ENCODE measurements at places on chromosomes 13 and 19. TPM values are rescaled to one million over a fixed set of nuclear protein-coding genes. Genes with fewer than 3 reads are reported as not detected.

- no peak for DNase-seq
Observed at GRCh38 chr13:67285611-67286010, 55.5 kb upstream of the PCDH9 start.

DNA sequence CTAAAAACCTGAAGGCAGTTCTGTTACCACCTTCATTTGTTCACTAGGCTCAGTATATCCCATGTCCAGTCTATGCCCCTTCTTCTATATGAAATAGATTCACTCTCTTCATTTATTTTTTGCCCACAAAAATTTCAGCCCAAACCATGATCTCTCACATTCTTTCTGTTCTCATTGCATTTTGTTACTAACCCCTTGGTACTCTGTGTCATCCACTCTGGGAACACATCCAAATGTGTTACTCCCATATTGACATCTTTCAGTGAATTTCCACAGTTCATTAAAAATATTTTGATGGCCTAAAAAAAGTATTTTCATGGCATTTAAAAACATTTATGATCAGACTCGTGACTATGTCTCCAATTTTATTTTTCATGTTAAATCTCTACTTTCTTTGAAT lies 378.9 kb downstream of the SLITRK1 start:
- DNase-seq = no peak

The PLEKHG2 gene
- 3.8 TPM for total RNA-seq

The FCER2 gene
- total RNA-seq = 0.45 TPM

The IL27RA gene
- 1.4 TPM for total RNA-seq

DNA sequence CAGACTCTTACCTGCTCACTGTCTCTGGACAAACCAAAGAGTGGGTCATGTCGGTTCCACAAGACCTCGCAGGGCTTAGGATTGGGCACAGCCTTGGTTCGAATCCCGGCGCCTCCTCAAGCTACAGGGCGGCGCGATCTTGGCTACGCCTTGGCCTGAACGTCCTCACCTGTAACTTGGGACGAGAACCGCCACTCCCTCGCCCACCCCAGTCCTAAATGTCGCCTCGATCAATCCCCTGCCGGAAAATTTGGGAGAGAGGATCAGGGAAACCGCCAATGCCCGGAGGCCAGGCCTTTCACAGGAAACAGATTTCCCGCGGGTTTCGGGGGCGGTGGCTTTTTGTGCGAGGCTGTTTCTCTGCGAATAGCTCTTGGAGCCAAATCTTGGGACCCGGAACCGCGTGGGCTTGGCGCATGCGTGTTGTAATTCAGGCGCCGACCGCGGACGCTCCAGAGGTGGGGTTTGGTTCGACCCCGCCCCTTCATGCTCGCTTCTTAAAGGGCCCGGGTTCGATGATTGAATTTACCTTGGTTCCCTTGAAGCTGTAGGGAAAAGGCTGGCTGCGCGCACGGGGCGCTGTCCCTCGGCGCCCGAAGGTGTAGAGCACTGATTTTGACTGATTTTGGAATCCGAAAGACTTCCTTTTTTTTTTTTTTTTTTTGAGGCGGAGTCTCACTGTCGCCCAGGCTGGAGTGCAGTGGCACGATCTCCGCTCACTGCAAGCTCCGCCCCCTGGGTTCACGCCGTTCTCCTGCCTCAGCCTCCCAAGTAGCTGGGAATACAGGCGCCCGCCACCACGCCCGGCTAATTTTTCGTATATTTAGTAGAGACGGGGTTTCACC lies at the start of gene NR2C2AP:
TSS of gene NR2C2AP (minus strand) at position 403 of the 845 bp plus-strand sequence. CDS start at position 49, 354 bp downstream.
- DNase-seq = peak; percentile 95

DNA sequence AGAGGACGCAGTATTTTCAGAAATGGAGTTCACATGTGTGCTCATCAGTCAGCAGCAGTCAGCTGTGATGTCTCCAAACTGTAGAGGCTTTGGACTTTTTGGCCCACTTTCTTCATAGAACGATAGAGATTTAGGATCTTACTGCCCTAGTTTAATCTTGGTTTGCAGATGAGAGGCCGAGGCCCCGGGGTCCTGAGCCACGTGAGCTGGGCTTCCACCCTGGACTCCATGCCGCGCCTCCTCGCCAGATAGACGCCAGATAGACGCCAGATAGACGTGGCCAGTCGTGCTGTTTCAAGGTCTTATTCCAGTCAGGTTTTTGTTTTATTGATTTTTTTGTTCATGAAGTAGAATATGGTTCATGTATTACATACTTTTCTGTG lies 11.7 kb upstream of the MCF2L start:
- no peak for DNase-seq

DNA sequence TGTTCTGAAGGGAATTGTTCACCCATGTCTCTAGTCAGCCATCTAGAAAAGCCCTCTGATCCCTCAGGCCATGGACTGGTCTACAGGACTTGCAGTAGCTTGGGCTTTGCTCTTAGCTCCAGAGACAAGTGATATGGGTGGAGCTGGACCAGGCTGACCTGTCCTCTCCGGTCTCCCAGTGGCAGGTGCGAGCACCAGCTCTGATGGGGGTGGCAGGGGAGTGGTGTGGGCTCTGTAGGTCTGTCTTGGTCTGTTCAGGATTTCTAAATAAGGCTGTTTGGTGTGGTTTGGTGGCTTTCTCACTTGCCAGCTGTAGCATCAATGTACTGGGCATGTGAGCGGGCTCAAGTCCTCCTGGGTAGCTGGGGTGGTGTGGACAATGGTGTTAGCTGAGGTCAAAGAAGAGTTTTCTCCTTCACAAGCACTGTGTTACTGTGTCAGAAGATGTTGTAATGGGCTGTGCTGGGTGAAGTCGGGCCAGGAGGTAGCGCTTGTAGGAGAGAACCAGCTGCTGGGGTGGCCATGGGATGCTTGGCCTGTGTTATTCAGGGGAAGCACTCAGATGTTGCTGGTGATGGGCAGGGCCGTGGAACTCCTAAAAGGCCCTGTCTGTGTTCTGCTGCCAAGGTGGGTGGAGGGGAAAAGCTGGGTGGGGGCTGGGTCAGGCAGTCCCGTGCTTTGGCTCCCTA lies 16.9 kb downstream of the GPC6 start:
- DNase-seq = no peak

The ZNF99 gene
- total RNA-seq = not detected
